ENCODE measurements at places on chromosomes 7 and 10. TPM values are rescaled to one million over a fixed set of nuclear protein-coding genes. Genes with fewer than 3 reads are reported as not detected.

DNA sequence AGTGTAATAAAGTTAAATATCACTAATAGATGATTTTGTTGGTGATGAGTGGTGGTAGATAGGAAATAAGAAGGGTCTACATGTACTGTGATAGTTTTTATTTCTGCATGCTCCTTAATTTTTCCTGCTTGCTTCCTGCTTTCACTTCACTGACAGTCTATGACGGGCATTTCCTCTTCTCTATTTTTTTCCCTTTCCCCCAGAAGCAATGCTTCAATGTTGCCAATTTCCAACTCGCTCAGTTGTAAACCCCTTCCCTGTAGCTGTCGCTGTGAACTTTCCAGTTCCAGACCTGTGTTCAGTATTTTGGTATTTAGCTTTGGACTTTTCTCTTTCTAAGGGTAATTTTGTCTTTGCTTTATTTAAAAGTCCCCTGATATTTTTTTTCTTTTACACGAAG, 123.5 kb upstream of the AGR3 start:
- H3K4me1 ChIP-seq = peaks cover 18% of the 10 kb centered on the region
- H3K36me3 ChIP-seq = no peaks in the 10 kb centered on the region
- no peak overlapping the region for H3K27ac ChIP-seq
- DNase-seq = no peak

Gene ALDH18A1
- total RNA-seq = 52.0 TPM

DNA sequence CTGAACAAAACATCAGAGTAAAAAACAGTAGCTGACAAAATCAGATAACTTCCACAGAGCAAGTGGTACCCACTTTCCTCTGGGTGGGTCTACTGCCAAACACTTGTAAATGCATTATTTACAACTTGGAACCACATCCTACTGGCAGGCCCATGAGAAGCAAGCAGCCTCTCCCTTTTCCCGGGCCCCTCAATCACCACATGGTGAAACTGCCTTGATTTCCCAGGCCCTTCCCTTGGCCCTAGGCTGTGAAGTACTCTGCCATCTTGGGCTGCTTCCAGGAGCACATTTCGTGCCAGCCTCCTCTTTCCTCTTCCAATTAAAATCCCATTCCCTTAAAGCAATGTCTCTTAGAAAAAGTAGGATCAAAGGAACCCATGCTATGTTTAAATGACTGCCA, 71.4 kb downstream of the CUZD1 start:
- no peak overlapping the region for H3K4me3 ChIP-seq
- no peak for DNase-seq

GRCh38 chr7:134985894-134986362, 380 bp upstream of the AGBL3 start:
- no peaks in the 10 kb centered on the region for H3K36me3 ChIP-seq
- peaks cover 4% of the 10 kb centered on the region for H3K4me1 ChIP-seq
- H3K27ac ChIP-seq = peak overlapping the region; percentile 94
- peak overlapping the region; percentile 90 for H3K4me3 ChIP-seq
- no peak for DNase-seq
- peaks cover 3% of the 10 kb centered on the region for H3K27me3 ChIP-seq

DNA sequence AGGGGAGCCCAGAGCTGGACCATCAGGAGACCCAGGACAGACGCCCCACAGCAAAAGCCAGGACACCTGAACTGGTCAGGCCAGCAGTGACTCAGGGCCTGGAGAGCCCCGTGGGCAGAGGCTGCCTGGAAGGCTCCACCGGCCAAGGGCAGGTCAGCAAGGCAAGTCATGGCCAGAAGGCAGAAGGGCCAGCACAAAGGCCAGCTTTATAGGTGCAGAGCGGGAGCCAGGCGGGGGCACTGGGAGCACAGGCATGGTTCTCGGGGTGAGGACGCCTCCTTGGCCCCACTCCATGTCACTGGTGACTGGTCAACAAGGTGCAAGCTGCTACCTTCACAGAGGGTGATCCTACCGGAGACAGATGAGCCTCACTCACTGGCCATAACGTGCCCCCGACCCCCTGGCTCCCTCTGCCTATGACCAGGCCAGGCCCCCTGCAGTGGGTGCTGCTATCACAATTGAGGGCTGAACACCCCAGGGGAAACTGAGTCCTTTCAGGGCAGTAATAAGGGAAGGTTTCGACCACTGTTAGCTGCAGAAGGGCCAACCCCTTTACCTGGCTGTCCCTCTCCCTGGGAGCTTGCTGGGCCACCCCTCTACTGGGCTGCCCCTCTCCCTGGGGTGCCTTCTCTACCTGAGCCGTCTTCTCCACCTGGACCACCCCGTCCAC, 317.4 kb downstream of the PTPRN2 start:
- no peak overlapping the region for H3K4me3 ChIP-seq
- peaks cover 29% of the 10 kb centered on the region for H3K27me3 ChIP-seq
- H3K27ac ChIP-seq = no peak overlapping the region
- no peaks in the 10 kb centered on the region for H3K4me1 ChIP-seq
- peaks cover 21% of the 10 kb centered on the region for H3K36me3 ChIP-seq

Gene AMPH
- 1.6 TPM for total RNA-seq
